ENCODE measurements at places on chromosomes 16 and 17. TPM values are rescaled to one million over a fixed set of nuclear protein-coding genes. Genes with fewer than 3 reads are reported as not detected.

DNA sequence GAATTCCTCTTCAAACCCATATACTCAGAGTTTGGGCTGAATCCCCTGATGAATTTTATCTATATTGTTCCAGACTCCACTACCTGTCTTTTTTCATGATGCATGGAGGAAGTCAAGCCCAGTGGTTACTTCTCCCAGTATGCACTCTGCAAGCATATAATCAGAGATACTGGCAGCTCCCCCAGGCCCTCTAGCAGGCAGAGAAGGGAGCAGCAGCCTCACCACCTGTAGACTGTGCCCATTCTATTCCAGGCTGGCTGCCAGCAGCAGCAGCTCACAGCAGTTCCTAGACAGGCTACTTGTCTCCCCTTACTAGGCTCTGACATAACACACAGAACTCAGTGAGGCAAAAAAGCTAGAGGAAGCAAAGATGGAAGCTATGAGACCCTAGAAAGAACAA is 3.4 kb downstream of the MKS1 start:
- DNase-seq: no peak

- DNase-seq: no peak
Measured at GRCh38 chr17:1462164-1463112, 6.4 kb upstream of the CRK start.

RHBDF1 gene
- 5.0 TPM for total RNA-seq

DNA sequence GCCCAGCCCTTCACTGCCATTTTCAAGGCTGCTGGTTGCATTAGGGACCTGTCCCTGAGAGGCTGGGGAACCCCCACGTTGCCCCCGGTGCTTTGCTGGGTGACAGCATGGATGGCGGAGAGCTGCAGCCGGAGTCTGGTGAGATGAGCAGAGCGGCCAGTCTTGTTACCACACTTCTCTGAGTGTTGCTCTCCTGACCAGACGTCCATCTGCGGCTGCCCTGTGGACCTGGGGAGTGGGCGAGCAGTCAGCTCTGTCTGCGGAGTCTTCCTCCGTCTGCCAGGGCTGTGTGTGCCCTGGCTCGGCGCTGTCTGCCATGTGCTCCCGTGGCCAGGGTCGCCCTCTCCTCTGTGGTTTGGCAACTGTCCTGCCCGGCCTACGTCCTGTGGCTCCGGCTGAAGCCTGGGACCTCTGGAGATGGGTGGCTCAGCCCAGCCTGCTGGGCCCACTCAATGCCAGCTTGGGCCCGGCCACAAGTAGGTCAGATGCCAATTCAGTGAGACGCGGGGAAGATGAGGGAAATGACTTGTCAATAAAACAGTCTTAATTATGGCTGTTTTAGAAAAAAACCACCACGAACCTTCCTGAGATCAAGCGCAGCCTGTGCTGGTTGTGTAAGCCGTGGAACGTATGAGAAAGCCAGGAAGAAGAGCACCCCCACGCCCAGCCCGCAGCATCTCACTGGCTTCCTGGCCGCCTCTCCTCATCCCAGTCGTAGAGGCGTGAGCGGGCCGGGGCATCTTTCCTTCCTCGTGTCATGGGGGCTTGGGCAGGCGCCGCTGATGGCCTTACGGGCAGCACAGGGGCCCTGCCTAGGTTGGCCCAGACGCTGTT is 7.9 kb downstream of the KCTD5 start:
- peak; percentile 40 for DNase-seq

DNA sequence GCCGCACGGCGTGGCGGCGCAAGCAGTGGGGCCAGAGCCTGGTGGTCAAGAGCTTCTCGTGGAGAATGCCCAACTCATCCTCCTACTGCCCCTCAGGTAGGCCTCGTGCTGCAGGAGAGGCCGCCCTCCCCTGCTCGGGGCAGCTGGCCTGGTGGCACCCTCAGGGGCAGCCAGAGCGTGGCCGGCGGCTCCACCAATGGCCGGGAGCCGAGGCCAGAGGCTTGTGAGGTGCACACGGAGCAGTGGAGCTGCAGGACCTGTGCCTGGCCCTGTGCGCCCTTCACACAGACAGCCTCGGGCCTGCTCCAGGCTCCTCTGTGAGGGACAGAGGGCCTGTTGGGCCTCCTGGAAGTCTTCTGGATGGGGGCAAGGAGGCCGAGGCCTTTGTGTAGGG is 85.5 kb downstream of the NPIPB11 start:
- no peak for DNase-seq

DNA sequence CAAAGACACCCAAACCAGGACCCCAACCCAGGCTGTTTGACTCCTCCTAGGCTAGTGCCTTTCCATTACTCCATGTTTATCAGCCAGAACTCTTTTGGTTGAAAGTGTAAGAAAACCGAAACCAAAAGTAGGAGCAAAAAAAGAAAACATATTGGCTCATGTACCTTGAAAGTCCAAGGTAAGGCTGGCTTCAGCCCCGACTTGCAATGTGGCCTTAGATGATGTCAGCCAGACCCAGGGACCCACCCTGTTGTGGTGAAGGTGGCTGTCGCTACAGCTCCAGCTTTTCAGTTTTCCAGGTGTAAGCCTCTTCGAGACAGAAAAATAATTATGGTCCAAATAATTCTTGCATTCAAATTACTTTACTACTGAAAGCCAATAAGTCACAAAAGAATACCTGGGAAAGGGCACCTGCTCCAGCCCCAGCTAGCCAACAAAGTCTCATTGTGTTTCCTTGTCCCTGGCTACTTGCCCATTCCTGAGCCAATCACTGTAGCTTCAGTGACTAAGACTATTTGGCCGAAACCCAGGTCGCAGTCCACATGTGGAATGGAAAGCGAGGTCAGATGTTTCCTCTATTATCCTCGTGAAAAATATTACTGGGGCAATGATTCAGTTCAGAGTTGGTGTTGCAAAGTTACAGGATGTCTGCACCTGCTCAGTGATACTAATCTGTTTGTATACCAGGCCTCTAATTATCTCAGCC is 20.7 kb downstream of the DNAH9 start:
- no peak for DNase-seq

DNA sequence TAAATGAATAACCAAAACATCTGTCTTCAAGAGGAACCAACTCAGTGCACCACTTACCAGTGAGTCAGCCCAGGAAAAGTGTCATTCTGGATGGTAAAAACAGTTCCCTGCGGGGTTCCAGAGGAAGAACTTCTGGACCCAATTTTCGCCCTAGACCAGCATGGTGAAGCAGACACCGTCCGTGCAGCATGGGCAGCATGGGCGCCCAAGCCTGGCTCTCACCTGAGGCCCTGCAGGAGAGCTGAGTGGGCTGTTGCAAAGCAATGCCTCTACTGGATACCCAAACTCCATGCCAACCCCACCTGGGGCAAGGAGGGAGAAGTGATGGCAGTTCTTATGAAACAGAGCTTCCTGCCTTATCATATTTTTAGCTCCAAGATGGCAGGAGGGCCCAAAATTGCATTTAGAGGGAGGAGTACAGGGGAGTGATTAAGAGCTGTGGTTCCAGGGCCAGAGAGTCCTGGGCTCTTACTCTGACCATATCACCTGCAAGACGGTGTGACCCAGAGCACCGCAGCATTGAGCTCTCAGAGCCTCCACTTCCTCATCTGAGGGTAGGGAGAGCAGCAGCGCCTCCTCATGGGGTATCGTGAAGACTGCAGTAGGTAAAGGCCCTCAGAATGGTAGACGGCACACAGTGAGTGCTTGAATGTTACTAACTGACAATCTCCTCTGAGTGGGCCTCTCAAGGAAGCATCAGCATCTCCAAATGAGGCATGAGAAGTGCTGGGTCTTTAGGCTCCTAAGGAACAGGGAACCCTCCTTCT is 16.6 kb upstream of the INPP5K start:
- DNase-seq: no peak

- DNase-seq: no peak
Measured at GRCh38 chr16:66001432-66001831, 365.1 kb upstream of the CDH5 start.

DNA sequence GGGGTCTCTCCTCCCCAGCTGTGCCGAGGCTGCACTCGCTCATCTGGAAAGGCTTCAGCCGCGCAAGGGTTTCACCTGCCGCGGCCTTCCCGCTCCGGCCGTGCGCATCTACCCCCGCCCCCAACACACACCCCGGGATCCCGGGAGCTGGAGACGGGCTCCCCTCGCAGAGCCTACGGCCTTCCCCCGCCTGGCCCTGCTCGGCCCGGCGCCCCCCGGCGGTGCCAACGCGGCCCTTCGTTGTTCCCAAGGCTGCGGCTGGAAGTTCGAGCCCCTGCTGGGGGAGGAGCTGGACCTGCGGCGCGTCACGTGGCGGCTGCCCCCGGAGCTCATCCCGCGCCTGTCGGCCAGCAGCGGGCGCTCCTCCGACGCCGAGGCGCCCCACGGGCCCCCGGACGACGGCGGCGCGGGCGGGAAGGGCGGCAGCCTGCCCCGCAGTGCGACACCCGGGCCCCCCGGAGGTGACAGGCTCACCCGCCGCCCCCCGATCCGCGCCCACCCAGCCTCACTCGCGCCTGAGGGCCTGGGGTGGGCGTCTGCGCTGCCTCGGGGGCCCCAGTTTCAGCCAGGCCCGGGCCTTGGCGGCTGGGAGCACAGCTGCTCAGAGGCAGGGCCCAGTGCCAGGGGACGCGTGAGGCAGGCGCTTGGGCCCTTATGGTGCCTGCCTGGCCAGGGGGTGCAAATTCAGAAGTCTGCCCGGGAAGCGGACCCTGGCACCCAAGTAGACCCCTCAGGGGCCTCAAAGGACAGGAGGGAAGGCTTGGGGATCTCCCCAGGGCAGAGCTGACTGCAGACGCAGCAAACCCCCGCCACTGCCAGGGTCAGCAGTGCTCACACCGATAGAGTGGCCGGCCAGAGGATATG is 11.2 kb downstream of the GALK1 start:
- peak; percentile 82 for DNase-seq

PPY gene
- not detected for total RNA-seq

TBC1D28 gene
- not detected for total RNA-seq

GRCh38 chr17:77646046-77646430 is 312.5 kb upstream of the TNRC6C start:
- no peak for DNase-seq

- peak; percentile 80 for DNase-seq
Measured at GRCh38 chr17:5405400-5405799, 14.1 kb downstream of the NUP88 start.

GRCh38 chr16:80231888-80232287 is 308.9 kb upstream of the DYNLRB2 start:
- no peak for DNase-seq

DNA sequence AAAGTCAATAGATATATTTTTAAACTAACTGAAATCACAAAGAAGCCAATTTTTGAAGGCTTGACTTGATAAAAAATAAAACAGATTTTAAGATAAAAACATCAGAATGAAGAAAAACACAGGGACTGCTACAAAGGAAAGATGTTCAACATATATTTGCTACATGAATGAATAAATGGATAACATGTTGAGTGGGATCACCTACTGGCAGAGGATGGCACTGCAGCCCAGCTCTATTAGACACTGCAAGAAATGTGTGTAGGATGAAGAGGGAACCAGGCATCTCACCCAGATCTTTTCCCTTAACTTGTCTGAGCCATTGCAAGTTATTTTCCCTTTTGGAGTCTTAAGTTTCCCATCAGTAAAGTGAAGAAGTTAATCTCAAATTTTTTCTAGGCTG is 4.2 kb downstream of the AIPL1 start:
- DNase-seq: no peak

LPO gene
- not detected for total RNA-seq

GRCh38 chr16:86205521-86206245 is 304.6 kb upstream of the FOXF1 start:
- no peak for DNase-seq

CFAP119 gene
- total RNA-seq: 0.29 TPM

DNA sequence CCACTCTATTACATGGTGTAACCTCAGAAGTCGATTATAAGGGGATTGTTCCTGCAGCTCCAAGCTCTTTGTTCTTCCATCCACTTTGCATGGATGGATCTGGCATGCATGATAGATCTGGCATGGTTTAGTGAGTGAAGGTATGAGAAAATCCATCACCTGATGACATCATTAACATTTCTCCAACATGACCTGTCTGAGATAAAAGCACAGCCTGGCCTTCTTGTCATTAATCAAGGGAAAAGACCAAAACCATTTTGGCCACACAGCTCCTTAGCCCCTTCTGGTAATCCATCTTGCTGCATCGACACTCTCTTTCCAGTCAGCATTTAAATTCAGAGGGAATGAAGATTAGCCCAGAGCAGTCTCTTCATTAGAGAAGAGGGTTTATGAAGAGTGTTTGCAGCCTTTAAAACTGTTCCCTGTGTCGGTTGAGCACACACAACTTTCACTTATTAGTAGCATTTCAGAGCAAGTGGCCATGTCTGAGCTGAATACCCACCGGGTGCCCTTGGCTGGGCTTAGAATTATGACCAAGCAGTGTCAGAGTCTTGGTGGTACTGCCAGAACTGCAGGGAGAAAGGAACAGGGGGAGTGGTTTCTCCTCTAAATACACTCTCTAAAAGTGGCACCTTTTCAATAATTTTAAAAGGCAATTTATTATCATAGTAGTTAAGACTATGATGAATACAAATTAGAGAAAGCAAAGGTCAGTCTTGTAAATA is 246.0 kb downstream of the HAPSTR1 start:
- DNase-seq: no peak

GRCh38 chr16:11916524-11917285 is 949 bp upstream of the GSPT1 start:
- DNase-seq: no peak

- DNase-seq: no peak
Measured at GRCh38 chr16:53998966-53999522, 287.5 kb downstream of the IRX3 start.

- no peak for DNase-seq
Measured at GRCh38 chr16:20415541-20415940, 6.2 kb downstream of the ACSM5 start.

DNA sequence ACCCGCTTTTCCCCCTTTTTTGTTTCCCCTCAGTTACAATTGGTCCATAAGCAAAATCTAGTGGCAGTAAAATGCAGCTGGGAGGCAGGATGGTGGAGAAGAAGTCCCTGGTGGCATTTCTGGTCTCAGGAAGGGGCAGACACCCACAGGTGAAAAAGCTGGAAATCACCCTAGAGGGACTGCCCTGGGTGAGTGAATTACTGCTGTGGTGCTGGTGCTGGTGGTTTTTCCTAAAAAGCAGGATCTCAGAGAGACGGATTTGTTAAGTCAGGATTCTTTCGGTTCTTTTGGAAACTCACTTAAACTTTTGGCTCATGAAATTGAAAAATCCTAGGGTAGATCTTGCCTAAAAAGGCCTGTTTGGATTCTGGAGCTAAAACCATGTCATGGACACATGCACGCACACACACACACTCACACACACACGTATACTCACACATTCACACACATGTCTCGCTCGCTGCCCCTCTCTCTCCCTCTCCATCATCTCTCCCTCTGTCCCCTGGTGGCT is 65.8 kb downstream of the NKD1 start:
- DNase-seq: no peak
